Fibroblast of skin of right biceps (primary cell): ENCODE measurements at places on chromosomes 16 and 17.
A peak's percentile ranks its signal among the peaks of the same experiment; 100 is the strongest.

DNA sequence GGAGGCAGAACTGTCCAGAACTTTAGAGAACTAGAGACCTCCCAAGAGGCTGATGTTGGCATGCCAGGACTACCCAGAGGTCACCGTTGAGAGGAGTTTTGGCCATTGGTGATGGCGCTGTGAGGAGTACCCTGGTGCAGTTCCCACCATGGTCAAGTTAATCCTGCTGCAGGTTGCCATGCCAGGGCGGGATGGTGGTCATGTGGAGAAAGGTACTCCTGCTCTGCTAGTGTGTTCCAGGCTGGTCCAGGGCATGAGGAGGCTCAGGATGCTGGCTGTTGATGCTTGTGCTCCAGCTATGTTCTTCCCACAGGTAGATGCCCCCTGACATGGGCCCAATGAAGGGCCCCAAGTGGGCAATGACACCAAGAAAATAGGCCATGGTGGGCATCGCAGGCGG, 4.1 kb upstream of the PHF12 start:
- no peak for DNase-seq

DNA sequence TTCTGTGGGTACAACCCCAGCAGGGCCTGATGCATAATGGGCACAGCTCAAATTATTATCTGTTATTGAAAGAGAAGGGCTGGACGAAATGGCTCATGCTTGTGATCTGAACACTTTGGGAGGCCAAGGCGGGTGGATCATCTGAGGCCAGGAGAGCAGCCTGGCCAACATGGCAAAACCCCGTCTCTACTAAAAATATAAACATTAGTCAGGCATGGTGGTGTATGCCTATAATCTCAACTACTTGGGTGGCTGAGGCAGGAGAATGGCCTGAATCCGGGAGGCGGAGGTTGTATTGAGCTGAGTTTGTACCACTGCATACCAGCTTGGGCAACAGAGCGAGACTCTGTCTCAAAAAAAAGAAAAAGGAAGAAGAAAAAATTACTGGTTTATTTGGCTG, 100.7 kb downstream of the ABCC1 start:
- no peak for DNase-seq

DNA sequence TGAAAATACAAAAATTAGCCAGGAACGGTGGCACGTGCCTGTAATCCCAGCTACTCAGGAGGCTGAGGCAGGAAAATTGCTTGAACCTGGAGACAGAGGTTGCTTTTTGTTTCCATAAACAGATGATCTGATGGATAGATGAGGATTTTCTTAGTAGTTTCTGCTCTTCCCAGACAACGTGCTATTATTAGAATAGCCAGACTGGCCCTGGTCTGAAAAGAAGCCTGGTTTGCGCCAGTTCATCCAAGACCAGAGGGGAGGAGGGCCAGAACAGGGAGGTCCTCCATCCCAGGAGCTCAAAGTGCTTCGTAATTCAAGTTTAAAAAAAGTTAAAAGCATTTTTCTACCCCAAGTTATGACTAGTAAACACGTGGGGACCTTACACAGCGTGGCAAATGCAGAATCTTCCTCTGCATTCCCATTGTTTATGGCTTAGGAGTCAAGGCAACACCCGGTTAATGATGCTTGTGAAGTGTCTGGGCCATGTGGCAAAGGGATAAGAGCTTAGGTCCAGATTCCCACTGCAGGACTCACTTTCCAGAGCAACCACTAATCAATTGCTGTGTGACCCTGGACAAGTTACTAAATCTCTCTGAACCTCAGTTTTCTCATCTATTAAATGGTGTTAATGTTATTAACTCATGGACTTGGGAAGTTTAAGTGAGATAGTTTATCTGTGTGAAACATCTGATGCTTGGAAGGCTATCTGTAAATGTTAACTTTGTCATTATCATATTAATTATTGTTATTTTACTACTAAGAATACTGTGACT, 205.4 kb downstream of the CCDC182 start:
- no peak for DNase-seq

GRCh38 chr16:28891964-28892890, 13.9 kb downstream of the ATP2A1 start:
- DNase-seq: no peak

DNA sequence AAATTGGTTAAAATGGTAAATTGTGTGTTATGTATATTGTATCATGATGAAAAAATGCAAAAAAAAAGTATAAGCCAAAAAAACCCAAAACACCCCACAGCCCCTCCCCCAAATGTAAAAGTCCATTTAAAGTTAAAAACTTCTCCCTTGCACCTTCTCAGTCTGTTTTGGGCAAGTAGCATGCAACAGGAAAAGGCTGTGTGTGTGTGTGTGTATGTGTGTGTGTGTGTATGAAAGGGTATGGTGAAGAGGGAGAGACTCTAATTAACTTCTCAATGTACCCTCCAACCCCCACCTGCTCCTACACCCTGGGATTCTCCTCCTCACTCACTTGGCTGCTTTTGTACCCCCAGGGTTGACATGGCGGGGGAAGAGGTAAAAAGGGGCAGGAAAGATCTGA, 9.2 kb upstream of the GGT6 start:
- DNase-seq: no peak

- peak; percentile 54 for DNase-seq
Observed at GRCh38 chr17:17098551-17099179, 56.4 kb downstream of the MPRIP start.

DNA sequence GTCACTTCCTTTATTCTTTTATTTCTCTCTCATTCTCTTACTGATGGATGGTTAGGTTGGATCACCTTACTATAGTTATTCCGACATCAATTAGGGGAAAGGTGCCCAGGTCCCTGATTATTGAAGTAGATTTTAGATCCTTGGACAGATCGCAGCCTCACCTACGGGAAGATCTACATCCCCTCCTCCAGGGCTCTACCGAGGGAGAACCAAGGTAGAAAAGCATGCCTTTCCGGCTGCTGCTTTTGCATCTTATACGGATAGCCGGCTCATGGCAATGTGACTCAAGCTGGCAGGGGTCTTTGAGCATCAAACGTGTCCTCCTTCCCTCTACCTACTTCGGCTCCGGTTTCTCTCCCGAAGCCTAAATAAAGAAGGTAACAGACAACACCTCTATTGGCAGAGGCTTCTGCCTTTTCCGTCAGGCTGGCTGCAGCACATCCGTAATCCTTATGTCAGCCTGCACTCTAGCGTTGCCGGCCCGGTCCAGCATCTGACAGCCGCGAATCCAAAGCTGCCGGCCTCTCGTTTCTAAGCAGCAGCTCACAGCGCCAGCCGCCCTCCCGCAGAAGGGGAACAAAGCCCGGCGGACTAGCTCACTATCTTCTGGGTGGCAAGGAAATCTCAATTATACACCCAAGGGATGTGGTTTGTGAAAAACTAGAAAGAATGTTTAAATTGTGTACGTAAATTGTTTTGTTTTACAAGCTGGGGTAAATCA, 46.9 kb downstream of the IRX6 start:
- DNase-seq: peak; percentile 73

GRCh38 chr17:69607162-69607834, 192.8 kb downstream of the MAP2K6 start:
- peak; percentile 75 for DNase-seq

DNA sequence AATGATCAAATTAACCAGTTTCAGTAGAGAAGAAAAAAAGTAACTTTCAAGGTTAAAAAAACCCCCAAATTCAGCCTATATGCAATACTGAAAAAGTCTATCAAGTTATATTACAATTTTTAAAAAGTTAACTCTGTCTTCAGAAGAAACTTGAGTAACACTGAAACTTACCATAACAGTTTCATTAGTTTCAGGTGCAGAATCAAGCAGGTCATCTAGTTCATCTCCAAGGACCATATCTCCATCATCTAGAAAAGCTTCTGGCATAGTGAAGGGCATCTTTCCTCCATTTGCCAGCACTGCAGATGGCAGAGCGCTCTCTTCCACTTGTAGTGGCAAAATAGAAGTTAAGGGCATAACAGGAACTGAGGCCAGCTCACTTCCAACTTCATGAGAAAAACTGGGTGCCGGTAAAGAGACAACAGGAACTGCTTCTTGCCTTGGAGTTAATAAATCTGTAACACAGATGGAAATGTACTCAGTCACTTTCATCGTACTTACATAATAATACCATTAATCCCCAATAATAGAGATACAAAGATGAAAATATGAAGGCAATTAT, 22.9 kb downstream of the ZC3H7A start:
- no peak for DNase-seq

DNA sequence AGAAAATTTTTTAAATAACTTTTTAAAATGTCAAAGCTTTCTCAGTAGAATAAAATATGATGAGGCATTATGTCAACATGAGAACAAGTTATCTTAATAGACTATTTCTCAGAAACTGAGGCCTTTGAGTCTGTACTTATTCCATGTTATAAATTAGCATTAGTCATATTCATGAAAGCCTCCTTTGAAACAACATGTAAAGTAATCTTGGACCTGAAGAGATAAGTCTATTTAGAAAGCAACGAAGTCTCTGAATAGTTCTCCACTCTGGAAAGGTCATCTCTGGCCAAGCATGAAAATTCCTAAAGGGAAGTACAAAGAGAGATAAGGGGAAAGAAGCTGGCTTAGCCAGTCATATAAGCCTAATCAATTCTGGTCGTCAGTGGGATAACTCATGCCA, 150.8 kb downstream of the CYB561 start:
- DNase-seq: no peak

DNA sequence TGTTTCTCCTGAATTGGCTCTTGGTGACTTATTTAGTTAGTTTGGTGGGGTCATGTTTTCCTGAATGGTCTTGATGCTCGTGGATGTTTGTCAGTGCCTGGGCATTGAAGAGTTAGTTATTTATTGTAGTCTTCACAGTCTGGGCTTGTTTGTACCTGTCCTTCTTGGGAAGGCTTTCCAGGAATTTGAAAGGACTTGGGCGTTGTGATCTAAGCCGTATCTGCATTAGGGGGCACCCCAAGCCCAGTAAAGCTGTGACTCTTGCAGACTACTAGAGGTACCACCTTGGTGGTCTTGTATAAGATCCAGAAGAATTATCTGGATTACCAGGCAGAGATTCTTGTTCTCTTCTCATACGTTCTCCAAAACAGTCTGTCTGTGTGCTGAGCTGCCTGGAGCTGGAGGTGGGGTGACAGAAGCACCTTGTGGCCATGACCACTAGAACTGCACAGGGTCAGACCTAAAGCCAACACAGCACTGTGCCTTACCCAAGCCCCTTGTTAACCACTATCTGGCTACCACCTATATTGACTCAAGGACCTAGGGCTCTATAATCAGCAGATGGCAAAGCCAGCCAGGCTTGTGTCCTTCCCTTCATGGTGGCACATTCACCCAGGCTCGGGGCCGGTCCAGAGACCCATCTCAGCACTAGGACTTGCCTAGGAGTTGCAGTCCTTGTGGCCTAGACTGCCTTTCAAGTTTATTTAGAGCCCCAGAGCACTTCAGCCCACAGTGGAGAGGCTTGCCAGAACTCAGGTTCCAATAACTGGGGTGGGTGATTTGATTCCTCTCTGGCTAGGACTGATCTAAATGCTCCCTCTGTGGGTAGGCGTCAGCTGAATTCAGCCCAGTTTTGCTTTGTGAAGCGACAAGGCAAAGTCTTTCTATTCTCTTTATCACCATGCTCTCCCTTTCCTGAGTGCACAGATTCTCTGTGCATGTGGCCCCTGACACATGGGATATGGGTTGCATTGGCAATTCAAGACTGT, 11.0 kb downstream of the RNF135 start:
- no peak for DNase-seq

DNA sequence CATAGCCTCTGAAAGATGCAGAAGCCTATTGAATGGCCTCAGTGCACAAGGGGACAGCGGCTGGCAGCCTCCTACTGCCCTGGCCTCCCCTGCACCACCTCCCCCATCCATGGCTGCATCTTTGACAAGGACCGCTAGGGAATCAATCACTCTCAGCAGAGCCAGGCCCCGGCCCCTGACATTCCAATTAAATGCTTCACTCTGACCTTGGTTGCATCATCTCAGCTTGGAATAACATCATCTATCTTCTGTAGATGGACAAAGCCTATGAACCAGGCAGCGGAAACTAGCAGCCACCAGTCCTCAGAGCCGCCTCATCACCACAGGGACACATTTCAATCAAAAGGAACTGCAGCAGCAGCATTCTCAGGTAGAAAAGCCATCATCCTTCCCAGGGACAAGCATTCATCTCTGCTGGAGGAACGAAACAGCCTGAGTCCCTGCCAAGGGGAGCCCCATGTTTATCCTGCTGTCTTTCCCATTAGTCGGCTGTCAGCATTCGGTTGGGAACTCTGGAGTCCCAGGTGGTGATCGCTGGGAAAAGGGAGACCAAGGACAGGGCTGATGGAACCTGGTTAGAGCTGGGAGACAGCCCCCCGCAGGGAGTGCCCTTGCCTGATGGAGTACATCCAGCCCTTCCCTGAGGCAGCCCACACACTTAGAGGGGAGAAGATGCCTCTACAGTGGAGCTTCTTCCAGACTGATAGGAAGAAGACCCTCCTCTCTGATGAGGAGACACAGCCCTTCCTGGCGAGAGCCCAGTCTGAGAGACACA, 11.5 kb upstream of the TMEM132E start:
- DNase-seq: peak; percentile 25

DNA sequence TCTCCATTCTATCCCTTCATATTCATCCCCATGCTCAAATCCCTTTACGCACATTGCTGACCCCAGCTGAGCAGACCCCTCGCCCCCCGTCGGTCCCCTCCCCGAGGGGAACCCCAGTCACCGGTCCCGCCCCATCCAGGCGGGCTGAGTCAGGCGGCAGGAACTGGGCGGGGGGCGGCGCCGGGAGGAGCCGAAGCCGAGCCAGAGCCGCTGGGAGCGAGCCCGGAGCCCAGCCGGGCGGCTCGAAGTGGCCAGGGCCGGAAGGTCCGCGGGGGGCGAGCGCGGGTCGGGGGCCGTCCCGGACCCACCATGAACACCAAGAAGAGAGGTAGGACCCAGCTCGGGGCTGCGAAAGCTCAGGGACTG, 8.6 kb downstream of the RIPOR1 start:
- peak; percentile 55 for DNase-seq

DNA sequence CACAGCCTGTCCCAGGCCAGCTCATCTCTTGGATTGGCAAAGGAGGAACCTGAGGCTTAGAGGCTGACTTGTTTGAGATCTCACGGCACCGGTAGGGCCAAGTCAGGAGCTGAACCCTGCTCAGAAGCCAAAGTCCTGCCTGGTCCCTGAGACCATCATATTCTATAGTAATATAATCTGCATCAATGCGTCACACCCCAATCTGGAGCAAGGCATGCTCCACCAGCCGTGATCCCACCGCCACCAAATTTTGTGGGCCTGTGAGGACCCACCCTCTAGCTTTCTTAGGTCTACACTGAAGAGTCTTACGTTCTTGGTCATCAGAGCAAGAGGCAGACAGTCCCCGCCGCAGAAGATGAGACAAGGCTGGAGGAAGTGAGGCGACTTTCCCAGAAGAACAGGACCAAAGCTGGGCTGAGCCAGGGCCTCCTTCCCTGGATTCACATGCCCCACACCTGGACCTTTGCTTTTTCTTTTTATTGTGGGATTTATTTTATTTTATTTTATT, 2.7 kb downstream of the SULT1A1 start:
- no peak for DNase-seq

DNA sequence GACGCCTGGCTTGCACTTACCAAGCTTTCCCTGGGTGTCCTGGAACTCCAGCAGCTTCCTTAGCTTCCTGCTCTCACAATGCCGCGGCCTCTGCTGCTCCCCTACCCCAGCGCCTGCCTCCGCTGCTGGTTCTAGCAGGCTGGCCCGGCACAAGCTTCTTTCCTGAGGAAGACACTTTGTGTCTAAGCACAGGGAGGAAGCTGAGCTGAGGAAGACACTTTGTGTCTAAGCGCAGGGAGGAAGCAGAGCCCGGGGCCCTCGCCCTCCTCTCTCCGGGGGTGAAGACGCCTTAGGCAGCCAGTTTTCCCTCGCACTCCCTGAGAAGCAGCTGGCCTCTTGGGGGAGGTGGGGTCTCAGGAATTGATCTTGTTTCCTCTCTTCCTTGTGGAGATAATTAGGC, 64.9 kb downstream of the PLD6 start:
- DNase-seq: no peak

- no peak for DNase-seq
Observed at GRCh38 chr16:59320657-59321056, 586.5 kb upstream of the GOT2 start.
